Renal pelvis (tissue), 12 donors: ENCODE measurements at places on chromosomes 3 and 15.
A peak's percentile ranks its signal among the peaks of the same experiment; 100 is the strongest.

GRCh38 chr15:83919978-83920510 is 266.1 kb downstream of the ADAMTSL3 start:
- DNase-seq = no peak

GRCh38 chr15:78103406-78104118 is 11.2 kb downstream of the SH2D7 start:
- DNase-seq = no peak

- no peak for DNase-seq
These were observed 4.2 kb downstream of the PLCL2 start for GRCh38 chr3:16888785-16889607.

GRCh38 chr15:42632105-42632675 is 56.8 kb downstream of the STARD9 start:
- no peak for DNase-seq

- no peak for DNase-seq
These were observed 150.5 kb upstream of the IQSEC1 start for GRCh38 chr3:13223574-13224237.

- DNase-seq = no peak
These were observed 107.2 kb downstream of the FRMD5 start for GRCh38 chr15:44087578-44088465.

DNA sequence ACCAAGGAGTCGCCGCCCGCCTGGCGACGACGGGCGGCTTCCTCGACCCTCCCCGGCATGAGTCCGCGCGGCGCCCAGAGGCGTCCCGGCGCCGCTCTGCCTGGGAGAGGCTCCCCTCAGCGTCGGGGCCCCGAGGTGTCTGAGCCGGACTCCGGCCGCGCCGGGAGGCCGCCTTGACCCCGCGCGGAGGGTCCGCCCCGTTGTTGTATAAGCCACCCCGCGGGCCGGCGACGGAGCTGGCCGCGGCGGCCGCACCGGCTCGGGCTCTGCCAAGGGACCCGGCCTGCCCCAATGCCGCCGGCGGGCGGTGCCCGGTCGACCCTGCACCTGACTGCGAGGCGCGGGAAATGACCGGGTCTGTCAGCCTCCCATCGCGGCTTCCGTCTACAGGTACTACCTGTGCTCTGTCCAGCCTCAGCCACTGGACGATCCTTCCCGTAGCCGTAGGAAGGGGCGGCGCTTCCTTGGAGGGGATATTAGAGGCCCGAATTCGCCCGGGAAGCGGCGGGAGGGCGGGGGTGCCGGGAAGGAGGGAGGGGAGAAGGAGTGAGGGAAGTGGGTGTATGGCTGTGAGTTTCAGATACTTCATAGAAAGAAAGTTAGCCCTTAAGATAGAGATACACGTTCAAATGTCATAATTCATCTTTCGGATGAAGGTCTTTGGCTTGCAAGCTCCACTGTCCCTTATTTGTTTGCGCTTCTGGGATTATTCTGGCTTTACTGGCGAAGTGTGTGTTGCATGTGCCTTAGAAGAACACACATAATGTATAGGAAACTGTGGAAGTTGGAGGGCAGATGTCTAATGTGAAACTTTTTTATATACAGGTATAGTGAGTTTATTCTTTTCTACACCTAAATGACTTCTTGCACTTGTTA is 620 bp downstream of the ABHD5 start:
- peak; percentile 63 for DNase-seq

DNA sequence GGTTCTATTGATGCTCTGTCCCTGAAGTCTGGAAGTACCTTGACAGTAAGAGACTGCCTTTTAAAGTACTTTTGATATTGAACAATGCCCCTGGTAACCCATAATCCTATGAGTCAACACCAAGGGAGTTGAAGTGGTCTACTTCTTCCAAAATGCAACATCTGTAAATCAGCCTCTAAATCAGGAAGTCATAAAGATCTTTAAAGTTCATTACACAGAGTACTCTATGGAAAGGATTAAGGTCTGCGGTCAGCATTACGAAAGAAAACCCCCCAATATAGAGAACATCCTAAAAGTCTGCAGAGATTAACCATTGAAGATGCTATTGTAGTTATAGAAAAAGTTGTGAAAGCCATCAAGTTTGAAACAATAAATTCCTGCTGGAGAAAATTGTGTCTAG is 52.7 kb upstream of the CMC1 start:
- DNase-seq = no peak

GRCh38 chr3:40291471-40291870 is 18.0 kb upstream of the EIF1B start:
- DNase-seq = no peak

GRCh38 chr3:100602506-100603444 is 6.6 kb upstream of the ADGRG7 start:
- no peak for DNase-seq

- DNase-seq = no peak
These were observed 62.2 kb downstream of the WDR76 start for GRCh38 chr15:43889042-43889441.

DNA sequence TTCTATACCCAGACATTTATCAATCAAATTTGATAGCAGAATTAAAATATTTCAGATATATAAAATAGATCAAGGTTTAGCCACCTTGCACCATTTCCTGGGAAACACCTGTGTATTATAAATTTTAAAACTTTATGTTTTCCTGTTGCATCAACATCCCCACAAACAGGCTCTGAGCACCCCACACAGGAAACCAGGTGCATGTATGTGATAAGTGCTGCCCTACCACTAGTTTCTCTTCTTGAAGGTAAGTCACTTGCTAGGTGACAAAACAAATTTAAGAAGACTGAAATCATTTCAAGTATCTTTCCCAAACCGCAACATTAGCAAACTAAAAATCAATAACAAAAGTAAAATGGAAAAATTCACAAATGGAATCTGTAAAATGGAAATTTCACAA is 496.1 kb upstream of the CCDC54 start:
- no peak for DNase-seq

DNA sequence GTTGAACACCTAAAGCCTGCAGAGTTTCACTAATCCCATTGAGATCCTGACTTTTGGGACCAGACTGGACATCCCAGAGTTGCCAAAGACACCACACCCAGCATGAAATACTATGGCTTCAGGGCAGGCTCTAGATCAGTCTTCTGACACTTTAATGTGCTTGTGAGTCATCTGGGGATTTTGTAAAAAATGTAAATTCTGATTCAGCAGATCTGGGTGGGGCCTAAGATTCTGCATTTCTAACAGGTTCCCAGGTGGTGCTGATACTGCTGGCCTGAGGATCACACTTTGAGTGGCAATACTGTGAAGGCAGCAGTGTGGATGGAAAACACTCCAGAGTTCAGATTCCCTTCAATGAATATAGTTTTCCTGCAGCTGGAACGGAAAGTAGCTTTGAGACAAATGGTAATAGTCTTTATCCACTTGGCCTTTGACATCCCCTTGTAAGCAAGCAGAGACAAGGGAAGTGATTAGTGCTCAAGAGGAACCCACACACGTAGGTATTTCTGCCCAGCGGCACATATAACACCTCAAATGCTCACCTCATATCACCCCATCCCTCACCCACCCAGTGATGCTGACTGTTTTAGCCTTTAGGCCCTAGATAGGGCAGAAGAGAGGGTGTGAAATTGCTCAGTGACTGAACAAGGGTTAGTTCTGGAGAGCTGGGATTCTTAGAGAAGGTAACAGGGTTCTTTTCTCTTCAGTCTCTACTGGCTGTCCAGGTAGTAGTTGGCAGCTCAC is 51.5 kb upstream of the GSK3B start:
- DNase-seq = no peak

DNA sequence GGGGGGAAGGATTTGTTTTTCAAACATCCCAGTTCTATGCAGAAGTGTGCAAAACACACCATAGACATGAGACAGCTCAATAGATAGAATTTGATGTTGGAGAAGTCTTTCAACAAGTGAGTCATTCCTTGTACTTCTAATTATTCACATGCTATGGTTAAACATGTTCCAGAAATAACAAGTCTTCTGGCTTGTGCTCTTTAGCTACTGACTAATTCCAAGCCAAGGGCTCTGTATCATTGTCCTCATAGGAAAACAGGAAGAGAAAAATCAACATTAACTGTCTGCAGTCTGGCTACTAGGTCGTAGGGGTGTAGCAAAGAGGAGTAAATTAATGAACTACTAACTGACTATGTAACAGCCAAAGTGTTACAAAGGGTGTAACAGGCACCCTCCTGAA is 25.8 kb downstream of the LDHAL6B start:
- no peak for DNase-seq

DNA sequence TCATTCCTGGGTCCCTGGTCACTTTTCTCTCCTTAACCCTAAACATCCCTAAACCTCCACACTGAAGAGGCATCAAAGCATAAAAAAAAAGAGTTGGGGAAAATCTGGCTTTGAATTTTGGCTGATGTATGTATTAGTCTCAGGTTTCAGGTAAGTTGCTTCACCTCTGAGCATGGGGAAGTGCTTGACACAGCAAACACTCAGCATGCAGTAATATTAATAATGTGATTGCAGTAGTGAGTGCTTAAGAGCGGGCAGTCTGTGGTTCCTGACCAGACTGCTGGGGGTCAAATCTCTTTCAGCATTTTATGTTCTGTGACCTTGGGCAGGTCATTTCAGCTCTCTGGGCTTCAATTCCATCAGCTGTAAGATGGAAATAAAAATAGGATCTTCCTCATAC is 467.9 kb downstream of the SOX2 start:
- DNase-seq = no peak

- DNase-seq = peak; percentile 88
These were observed at the start of gene P4HTM for GRCh38 chr3:48989796-48990635. Gene P4HTM, plus strand, starts transcription at chr3:48990241. Its CDS starts 16 bp downstream, at chr3:48990257.

- peak; percentile 77 for DNase-seq
These were observed 23.5 kb upstream of the TSC22D2 start for GRCh38 chr3:150384296-150385212.

GRCh38 chr3:37527361-37527760 is 334.3 kb upstream of the CTDSPL start:
- no peak for DNase-seq

DNA sequence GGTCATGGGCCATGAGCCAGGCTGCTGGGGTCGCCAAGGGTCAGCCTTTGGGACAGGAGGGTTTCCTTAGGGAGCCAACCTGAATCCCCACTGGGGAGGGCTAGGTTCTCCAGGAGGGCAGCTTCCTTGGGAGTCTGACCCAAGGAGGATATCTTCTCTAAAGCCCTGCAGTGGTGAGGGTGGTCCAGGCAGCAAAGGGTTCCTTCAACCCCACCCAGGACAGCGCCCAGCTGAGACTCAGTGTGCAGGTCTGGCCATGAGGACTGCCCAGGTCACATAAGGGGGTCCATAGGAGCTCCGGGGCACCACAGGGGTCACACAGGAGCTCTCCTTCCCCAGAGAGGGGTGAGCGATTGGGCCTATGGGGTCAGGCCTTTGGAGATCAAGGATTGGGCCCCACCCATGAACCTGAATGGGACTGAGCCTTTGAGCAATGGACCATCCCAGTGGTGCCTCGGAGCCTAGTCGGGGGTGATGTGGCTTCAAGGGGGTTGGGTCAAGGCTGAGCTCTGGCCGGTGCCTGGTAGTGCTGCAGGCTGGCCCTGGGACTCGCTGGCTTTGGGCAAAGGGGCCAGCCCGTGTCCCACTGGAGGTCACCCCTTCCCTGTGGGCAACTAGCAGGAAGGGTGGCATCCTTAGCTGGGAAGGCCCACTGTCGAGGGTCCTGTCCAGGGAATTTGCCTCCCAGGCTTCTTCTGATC is 216.5 kb downstream of the SNRPN start:
- DNase-seq = no peak

GRCh38 chr3:123330441-123330991 is 118.4 kb downstream of the ADCY5 start:
- DNase-seq = no peak

GRCh38 chr3:15703346-15703745 is 94.4 kb downstream of the ANKRD28 start:
- no peak for DNase-seq

DNA sequence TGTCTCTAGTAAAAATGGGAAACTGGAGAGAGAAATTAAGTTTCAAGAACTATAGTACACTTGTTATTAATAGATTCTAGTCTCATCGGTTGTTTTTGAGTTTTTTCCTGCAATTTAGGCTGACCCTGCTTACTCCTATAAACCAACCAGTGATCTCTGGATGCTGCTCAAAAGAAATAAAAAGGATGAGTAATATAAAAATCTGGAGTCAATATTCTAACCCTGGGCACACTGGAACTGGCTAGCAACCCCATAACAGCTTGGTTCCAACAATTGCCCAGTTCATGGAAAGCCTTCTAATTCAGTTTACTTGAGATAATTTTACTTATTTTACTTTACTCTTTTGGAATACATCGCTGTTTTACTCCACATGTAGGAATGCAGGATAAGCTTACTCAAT is 211.6 kb downstream of the GBE1 start:
- no peak for DNase-seq

GRCh38 chr3:123194552-123194951 is 7.2 kb upstream of the SEC22A start:
- no peak for DNase-seq

DNA sequence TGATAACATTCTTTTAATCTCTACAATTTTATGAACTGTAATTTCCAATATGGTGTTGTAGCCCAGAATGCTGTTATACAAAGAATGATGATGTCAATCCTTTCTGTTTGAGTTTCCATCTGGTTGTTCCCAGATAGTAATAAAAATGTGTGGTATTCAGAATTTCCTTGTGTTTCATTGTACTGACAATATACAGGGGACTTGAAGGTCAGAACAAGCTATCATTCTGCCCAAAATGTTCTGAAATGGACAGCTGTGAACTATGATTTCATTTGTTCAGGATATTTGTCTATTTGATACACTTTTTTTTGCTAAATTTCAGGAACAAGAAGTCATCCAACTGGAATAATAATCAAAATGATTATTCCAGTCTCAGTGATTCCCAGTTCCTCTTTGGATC is 40.8 kb downstream of the C3orf62 start:
- DNase-seq = no peak

DNA sequence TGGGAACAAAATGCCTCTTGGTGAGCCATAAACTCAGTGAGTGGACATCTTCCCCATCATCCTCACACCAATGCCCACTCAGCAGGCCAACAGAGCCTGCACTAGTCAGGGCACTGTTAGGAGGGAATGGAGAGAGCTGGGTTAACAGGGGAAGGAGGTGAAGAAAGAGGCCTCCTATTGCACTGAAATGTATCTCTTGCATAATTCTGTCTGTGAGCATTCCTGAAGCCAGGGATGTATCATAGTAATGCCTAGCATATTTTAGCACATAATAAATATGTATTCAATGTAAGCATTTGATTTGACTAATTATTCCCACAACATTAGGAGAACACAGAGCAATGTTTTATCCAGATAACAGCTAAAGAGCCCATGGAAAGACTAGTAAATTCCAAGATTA is 81.2 kb downstream of the ANO10 start:
- DNase-seq = no peak

DNA sequence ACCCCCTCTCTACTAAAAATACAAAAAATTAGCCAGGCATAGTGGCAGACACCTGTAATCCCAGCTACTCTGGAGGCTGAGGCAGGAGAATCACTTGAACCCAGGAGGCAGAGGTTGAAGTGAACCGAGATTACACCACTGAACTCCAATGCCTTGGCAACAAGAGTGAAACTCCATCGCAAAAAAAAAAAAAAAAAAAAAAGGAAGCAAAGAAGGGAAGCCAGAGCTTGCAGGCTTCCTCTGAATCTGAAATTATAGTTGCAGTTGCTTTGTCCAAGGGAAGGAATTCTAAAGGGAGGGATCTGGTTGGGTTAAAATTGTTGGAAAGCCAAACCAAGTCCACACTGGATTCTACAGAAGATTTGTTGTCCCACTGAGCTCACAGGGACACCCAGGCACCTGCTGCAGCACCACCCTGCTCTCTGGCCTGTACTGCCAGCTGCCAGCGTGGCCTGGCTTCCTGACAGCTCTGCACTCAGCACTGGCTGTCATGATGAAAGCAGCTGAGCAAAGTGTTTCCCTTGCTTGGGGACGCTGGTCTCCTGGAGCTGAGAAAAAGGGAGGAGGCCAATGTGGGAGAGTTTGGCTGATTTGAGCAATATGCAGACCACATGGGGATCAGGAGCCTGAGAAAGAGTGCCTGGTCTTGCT is 88.8 kb upstream of the HES1 start:
- DNase-seq = no peak
